DMS 273 treated with DMSO at 0.1 percent for 48 hours (cell line): ENCODE measurements at places on chromosomes 11 and 22.

- DNase-seq: peak; percentile 47
Observed at GRCh38 chr22:36659762-36660509, 43.6 kb downstream of the CACNG2 start.

DNA sequence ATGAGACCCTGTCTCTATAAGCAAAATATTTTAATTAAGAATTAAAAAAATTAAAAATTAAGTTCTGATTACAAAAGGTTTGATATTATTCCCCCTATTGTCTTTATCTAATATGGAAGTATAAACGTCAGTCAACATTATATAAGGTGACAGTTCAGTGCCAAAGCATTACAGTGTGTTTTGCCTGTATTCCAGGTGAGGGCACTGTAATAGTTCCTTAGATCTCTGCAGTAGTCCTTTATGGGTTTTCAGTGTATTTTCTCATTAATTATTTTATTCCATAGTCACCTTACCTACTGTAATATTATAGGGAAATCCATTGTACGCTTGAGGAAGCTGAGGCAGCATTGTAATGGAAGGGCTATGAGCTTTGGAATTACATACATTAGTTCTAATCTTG lies 33.0 kb downstream of the FAR1 start:
- DNase-seq: no peak

- no peak for DNase-seq
Observed at GRCh38 chr11:11545285-11546275, 76.2 kb downstream of the GALNT18 start.

DNA sequence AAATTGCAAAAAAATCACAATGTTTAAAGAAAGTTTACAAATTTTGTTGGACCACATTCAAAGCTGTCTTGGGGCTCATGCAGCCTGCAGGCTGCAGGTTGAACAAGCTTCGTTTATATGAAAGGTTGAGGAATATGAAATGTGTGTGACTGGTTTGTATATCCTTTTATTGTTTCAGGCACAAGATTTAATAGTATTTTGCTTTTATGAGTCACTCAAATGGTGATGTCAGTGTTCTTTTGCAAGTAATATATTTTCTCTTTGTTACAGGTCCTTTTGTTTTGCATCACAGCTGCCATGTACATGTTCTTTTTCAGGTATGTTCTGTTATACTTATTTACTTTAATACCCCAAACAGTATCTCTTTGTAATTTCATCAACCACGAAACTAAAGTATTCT lies 198.6 kb downstream of the TMEM135 start:
- DNase-seq: no peak

DNA sequence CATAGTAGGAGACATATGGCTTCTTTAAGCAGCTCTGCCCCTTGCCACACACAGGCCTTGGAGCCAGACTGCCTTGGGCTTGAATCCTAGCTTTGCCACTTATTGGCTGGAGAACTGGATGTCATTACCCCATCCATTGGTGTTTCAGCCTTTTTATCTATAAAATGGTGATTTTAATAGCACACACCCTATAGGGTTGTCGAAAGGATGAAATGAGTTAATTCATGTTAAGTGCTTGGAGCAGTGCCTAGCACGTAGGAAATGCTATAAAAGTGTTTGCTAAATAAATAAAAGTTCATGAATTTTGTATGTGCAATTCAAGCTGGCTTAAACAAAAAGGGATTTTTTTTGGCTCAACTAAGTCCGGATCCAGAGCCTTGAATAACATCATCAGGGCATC lies 120.7 kb downstream of the TIMP3 start:
- DNase-seq: no peak

GRCh38 chr11:112599856-112600533 lies 339.3 kb upstream of the PLET1 start:
- DNase-seq: no peak

DNA sequence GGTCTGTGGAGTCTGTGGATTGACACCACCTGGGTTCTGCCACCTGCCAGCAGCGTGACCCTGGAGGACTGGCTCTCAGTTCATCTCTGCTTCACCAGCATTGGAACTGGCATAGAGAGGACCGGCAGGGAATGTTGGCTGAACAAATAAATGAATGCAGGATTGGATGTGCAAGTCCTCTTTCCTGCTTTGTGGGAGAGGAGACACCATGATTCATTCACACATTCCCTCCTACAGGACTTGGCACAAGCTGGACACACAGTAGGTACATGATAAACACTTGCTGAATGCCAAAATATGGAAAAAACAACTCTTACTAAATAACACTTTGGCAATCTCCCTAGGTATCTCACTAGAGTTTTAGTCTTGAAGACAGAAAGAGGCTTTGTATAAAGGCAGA lies 116.6 kb upstream of the NARS2 start:
- no peak for DNase-seq

DNA sequence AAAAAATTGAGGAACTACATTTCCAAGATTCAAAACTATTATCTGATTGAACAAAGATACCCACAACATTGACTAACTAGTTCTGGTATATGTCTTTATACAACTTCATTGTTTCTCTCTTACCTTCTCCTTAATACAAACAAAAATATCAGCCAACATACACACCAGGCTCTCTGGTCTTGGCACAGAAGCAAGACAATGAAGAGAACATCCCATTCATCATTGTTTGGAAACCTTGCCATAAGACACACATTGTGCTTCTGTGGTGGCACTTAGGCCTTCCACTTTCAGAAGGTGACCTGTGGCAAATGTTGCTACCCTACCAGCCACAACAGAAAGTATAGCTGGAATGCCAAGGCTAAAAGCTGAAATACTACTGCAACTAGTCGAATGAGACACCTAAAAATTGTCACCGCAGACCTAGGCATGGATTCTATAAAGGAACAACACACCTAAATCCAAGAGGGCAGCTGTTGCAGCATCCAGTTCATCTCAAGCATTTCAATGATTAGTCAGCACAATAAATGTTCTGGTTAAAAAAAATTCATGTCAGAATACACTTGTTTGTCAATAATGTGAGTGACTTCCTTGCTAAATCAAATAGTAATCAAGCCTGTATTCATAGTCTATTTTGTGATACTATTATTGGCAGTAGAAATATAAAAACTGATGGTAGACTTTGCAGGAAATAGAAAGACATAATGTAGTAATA lies 26.3 kb downstream of the MAP6 start:
- no peak for DNase-seq

DNA sequence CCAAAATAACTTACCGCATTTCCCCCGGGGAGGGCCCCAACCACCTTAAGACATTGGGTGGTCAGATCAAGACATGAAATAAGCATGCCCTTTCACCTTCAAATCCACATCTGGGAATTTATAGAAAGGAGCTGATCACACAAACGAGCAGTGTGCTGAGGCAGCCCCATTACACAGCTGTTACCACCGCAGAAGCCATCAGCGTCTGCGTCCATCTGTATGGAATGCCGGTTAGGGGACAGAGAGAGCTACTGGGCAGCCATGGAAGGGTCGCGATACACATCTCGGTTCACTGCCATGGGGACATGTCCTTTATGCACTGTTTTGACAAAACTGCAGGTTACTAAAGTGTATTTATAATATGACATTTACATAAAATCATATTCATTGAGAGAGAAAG lies 105.1 kb upstream of the LMO1 start:
- DNase-seq: no peak

- DNase-seq: no peak
Observed at GRCh38 chr11:107707807-107708206, 4.0 kb downstream of the SLN start.

DNA sequence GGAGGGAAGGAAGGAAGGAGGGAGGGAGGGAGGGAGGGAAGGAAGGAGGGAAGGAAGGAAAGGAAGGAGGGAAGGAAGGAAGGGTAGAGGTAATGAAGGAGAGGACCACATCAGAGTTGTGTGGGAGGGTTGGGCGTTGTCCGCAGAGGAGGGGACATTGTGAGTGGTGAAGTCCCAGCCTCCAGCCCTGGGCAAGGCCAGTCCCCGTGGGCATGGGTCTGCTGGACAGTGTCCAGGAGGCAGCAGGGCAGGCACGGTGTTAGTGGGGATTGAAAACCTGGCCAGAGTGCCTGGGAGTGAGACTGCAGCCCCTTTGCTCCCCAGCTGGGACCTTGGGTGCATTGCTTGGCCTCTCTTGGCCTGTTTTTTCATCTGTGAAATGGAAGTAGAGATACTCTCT lies 1462.3 kb downstream of the BRD1 start:
- DNase-seq: no peak

DNA sequence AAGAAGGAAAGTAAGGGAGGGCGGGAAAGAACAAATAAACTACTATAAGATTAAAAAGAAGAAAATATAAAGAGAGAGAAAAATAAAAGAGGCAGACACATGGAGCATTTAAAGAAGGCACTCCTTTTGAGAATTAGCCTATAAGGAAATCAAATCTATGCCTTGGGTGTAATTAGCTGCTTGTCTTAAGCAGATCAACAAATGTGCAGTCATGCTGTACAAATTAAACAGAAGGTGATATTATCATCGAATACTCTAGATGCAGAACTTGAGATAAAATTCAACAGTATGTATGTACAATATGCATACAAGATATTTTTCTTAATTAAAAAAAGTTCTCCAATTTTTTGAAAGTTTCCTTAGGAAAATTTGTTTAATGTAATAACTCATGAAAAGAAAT lies 623.0 kb upstream of the CHORDC1 start:
- no peak for DNase-seq

- DNase-seq: no peak
Observed at GRCh38 chr11:12581923-12582322, 92.3 kb upstream of the TEAD1 start.

DNA sequence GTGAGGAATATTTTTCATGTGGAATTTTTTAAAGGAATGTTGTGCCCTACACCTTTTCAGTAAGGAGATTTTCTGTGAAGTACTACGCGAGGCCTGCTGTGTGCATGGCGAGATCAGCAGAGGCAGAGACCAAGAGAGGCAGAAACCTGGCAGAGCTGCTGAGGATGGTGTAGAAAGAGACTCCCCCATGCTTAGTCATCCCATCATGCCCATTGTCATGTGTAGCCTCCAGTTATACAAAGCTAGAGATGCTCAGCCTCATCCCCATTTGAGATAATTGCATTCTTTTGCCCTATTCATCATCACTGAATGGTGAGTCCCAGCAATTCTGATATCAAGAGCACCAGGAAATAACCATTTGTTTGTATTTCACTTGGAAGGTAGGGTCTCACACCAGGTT lies 3.0 kb upstream of the MS4A7 start:
- DNase-seq: no peak

- peak; percentile 77 for DNase-seq
Observed at GRCh38 chr11:72352859-72353551, 81.3 kb downstream of the CLPB start.

- DNase-seq: no peak
Observed at GRCh38 chr11:18000760-18001159, 12.1 kb downstream of the SERGEF start.

DNA sequence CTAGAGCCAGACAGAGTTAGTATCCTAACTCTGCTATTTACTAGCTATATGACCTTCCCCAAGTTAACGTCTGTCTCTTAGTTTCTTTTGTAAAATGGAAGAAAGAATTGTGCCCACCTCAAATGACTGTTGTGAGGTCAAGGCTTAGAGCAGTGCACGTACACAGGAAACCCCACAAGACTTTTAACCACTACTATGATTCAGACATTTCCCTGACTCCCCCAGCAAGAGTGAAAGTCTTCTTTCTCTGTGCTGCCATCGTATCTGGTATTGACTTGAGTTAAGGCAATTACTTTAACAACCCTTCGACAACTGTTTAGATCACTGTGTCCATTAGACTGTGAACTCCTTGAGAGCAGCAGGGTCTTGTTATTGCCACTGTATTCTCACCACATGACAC lies 2.6 kb upstream of the OR52W1 start:
- no peak for DNase-seq

DNA sequence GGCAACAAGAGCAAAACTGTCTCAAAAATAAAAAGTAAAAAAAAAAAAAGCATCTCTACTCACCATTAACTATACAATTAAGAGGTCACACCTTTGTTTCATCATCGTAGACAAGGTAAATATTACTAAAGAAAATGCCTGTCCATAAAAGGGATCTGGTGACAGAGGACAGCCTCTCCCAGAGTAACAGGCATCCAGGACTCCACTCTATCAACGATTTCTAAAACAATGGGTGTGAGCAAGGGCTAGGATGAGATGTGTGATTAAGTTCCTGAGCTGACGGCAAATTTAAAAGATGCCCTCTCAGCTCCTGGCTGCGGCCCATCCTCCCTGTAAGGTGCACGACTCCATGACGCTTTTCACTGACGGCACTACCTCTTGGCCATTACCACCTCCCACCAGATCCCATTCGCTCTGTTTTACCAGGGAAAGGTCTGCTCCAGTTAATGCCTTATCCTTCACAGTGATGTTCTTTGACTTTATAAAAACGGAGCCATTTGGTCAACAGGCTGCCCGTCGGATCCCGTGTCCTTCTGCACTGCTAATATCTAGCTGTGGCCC lies 2.3 kb upstream of the TMEM45B start:
- no peak for DNase-seq

DNA sequence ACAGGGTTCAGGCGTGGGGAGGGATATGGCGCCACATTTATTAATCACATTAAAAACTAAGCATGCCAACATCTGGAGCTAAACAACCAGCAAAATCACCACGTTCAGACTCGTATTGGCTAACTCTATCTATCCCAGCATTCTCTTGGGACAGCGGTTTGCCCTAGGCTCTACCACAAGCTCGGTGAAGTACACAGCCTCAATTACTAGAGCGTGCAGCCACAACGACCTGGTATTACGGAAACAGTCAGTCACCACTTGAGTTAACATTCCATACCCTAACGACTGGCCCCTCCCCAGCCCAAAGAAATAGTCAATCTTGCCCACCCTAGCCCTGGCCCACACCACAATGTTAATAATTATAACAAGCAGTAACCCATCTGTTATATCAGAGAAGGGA lies 32.1 kb downstream of the APOL5 start:
- DNase-seq: no peak

GRCh38 chr11:67352546-67353316 lies 615 bp downstream of the POLD4 start:
- DNase-seq: no peak

DNA sequence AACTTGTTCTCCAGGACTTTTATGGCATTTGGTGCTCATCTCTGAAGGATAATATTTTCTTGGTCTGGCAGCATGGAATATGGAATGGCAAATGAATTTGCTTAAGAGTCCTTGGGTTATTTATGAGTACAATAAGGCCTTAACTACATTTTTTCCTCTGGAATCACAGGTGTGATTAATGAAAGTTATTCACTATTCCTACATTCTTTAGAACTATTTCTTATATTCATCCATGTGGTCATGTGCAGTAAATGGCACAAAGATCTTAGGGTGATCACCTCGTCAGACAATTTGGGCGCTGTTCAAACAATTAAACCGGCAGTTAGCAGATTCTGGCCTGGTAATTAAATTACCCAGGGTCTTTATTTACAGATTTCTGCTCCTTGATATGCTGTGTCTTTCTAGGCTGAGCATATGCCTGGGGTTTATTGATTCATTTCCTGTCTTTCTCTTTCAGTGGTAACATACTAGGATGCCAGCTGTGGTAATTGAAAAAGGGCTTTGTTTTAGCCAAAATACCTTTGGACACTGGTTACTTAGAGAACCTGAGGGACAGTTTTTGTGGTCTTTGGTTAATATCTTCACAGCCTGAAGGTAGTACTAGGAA lies 31.6 kb downstream of the SIK2 start:
- no peak for DNase-seq
